ENCODE measurements at places on chromosomes 12 and 14.

GRCh38 chr12:50242751-50243191 lies 40.5 kb downstream of the LIMA1 start:
- DNase-seq = no peak

DNA sequence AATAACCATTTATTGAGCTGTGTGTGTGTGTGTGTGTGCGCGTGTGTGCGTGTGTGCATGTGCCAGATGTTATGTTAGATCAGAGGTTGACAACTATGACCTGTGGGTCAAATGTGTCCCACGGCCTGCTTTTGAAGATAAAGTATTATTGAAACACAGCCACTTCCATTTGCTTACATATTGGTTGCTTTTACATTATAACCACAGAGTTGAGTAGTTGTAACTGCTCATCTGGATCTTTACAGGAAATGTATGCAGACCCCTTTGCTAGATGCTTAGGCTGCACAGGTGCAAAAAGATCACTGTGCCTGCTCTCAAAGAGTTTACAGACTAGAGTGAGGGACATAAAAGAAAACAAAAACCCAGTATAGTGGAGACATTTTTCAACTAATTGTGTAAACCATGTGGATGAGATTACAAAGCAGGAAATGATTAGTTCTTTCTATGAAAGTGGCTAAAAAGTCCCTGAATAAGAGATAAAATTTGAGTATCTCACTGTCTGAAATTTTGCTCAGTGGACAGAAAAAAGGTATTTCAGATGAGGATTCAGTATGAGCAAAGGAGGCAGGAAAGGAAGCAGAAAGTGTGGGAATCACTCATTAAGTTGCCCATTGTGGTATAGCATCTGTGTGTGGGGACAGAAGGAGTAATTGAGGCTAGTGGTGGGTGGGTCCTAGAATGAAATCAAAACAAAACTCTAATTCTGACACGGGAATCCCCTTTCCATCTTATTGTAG lies 188.4 kb downstream of the PAH start:
- DNase-seq = no peak

- DNase-seq = no peak
Observed at GRCh38 chr12:86634456-86635410, 378.5 kb upstream of the MGAT4C start.

DNA sequence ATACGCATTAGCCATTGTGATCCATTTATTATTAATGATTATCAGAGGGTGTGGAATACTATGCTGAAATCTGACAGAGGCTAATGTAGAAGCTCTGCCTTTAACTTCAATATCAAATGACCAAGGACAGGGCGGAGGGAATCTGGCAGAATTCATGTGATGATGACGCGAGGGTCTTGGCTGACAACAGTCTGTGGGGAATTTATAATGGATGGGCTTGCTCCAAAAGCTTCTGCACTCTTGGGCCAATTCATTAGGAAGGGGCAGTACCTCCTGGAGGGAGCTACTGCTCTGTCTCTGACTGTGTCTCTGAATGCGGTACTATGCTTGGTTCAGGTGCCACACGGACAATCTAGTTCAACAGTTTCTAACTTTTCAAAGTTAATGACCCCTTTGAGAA lies 46.2 kb downstream of the GALNT8 start:
- no peak for DNase-seq

DNA sequence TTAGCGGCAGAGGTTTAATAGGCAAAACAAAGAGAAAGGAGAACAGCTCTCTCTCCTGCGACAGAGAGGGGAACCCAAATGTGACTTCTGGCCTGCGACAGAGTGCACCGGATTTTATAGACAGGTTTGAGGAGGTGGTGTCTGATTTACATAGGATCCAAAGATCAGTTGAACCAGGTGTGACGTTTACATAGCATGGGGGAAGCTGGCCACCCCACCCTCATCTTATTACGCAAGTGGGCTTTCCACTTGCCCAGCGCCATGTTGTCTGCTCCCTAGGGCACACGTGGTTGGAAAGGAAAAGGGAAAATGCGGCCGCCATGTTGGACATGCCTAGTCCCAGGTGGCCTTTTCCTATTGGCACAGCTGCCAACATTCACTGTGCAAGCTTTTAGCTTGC lies 17.4 kb downstream of the BCL2L14 start:
- no peak for DNase-seq

DNA sequence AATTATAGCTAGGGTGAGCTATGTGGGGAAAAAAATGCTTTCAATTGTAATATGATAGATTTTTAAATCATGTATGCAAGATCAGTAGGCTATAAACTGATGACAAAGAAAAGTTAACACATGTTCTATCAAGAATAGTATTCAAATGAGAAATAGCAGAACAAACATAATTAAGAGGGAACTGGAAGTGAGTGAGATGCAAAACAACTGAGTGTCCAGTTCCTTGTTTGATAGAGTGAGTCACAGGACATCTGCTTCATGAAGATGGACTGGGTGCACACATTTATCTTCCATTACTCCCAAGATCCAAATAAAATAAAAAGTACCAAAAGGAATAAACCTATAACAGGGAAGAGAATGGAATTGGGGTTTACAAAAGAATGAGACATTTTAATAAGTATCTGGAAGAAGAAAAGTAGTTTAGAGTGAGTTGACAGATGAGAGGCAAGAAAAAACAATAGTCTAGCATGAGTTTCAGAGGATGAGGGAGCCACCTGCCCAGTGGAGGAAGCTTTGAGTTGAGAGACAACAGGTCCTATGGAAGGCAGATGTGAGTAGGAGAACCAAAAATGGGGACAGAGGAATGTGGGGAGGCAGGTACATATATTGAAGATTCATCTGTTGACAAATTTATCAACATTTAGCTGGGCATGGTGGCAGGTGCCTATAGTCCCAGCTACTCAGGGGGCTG lies 178.1 kb upstream of the ARHGAP5 start:
- DNase-seq = no peak

Data from effector memory CD8-positive, alpha-beta T cell (primary cell).